ENCODE measurements at places on chromosomes 6 and 20.
A peak's percentile ranks its signal among the peaks of the same experiment; 100 is the strongest.

GRCh38 chr20:5741089-5741488, 9.1 kb upstream of the SHLD1 start:
- peak; percentile 24 for DNase-seq

DNA sequence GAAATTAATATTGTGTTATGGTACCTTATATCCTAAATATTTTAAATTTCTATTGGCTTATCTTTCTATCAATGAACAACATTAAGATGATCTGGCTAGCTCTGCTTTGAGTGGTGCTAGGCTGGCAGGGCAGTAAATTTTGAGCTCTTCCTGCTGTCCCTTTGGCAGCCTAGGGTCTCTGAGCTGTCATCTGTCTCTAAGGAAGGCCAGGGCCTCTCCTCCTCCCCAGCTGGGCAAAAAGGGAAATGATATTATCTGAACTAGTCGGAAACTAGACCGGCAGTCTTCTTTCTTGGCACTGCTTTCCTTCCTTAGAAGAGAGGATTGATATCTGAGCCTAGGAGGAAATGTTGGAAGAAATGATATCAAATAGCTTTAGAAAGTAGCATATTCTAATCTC, 176.7 kb upstream of the BTBD3 start:
- DNase-seq: no peak

GRCh38 chr20:48763216-48763914, 64.4 kb downstream of the PREX1 start:
- no peak for DNase-seq

- DNase-seq: no peak
Observed at GRCh38 chr20:24743641-24744040, 205.4 kb upstream of the CST7 start.

DNA sequence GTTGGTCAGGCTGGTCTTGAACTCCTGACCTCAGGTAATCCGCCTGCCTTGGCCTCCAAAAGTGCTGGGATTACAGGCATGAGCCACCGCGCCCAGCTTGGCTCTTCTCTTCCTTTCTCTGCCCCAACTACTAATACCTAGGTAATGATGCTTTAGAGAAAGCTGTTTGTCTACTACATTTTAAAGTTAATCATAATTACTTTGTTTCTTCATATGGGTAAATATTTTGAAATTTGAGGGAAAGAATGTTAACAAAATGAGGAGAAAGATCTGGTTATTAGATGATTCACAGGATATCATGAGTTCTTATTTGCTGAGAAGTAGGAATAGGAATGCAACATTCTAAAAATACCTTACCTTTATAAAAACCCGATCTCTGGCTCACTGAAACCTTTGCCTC, 18.4 kb upstream of the PTPRK start:
- no peak for DNase-seq

DNA sequence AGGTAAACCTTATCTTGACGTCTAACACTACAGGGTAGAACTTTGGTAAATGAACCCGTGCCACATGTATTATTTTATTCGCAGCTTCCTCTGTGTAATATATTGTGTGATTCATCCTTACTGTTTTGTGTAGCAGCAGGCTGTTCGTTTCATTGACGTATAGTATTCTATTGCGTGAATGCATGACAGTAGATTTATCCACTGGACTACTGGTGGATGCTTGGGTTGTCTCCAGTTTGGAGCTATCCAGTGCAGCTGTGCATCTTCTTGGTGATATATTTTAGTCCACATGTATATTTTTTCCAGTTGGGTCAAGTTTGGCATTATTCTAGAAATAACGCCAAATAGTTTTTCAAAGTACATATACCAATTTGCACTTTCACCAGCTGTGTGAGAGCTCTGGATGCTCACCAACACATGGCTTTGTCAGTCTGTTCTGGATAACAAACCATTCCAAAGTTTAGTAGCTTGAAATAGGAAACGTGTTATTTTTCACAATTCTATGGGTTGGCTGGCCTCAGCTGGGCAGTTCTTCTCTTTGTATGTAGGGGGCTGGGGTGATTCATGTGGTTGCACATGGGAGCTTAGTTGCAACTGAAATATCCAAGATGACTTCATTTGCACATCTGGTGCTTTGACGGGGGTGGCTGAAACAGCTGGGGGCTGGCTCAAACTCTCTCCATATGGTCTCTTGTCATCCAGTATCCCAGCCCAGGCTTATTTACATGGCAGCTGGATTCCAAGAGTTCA, 9.3 kb downstream of the ECT2L start:
- no peak for DNase-seq

- DNase-seq: peak; percentile 98
Observed at GRCh38 chr6:26216359-26216885, 129.2 kb downstream of the HFE start.

DNA sequence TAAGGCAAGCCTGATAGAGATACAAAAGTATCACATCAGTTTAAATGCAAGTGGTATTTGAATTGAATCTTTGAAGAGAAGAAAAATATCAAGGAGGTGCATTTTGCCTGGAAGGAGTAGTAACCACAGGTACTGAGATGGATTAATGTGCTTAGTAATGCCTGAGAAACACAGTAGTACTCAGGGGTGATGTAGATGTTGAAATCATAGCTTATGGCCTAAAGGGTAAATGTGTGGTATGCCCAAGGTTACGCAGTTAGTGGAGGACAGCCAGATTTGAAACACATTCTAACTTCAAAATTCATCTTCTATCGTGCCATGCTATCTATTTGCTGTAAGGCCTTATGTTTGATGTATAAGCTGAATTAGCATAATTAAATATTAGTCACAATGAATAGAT, 55.9 kb downstream of the STXBP5 start:
- DNase-seq: no peak

GRCh38 chr6:96683819-96684528, 121.0 kb downstream of the FHL5 start:
- no peak for DNase-seq

GRCh38 chr6:169589293-169589692, 112.5 kb downstream of the WDR27 start:
- DNase-seq: peak; percentile 52

- peak; percentile 51 for DNase-seq
Observed at GRCh38 chr20:22346716-22347115, 237.7 kb downstream of the FOXA2 start.

- peak; percentile 47 for DNase-seq
Observed at GRCh38 chr6:170151321-170151771, 139.5 kb downstream of the DLL1 start.

DNA sequence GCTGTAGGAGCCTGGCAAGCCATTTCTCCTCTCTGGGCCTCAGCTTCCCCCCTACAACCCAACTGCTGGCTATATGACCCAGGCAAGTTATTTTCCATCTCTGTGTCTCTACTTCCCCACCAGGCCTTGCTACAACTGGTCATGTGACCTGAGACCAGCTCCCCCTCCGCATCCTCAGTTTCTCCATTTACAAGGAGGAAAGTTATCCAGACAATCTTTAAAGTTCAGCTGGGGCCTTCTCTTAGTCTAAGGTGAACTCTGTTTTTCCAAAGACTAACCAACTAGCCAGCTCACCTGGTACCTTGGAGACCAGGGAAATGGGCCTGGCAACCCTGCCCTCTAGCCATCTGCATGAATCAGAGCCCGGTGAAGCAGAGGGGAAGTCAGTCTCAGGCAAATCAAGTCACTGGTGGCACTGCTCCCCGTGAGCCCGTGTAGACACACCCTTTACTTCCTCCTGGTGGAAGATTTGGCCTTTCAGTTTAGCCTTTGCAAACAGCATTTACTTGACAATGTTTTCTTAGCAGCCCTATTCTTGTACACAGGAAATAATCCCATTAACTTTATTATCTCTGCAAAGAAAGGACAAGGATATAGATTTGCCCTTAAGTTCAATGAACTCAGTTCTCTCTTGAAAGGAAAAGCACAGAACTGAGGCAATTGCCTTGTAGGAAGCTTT, 157.7 kb downstream of the VEGFA start:
- no peak for DNase-seq

DNA sequence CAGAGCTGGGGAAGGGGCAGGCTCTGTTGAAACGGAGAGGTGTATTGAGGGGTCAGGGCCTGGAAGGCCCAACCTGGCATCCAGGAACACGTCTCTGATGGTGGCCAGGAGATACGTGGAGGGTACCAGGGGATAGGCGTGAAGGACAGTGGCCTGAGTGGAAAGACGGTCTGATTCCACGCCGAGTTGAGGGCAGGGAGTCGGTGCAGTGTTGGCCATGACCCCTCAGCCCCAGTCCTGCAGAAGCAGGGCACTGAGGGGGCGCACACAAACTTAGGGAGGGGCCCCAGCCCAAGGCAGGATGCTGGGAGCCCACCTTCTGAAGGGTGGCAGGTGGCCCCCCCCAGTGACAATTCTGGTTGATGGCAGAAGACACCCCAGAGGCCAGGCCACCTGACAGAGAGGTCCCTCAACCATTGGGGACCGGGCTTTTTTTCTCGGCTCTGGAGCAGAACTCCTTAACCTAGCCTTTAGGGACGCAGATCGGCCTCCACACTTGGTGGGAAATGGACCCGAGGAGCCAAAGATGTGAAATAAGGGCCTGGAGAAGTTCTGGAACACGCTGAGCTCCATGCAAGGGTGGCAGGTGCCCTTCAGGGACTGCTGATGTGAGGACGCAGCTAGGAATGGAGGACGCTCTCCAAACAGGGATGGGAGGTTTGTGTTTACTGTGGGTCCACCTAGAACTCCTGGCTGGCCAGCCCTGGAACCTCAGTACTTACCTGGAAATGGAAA, 91.0 kb downstream of the TMEM242 start:
- no peak for DNase-seq

DNA sequence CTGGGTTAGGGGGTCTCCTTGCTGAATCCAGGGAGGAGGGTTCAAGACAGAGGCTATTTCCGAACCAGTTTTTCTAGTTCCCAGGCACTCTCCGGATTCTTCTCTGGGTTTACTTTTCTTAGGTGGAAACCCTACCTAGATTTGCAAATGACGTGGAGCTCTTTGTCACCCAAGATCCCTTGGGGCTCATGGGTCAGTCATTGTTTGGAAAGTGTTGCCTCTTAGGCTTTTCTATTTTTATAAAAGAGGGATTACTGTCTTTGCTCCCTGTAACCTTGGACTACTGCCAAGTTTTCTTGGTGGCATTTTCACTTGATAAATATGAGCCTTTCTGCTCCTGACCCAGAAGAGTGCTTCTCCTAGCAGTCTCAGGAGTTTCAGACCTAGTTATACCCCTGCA, 33.6 kb downstream of the FAM209B start:
- DNase-seq: peak; percentile 40

GRCh38 chr20:61575151-61575937, 323.3 kb downstream of the CDH4 start:
- DNase-seq: no peak

DNA sequence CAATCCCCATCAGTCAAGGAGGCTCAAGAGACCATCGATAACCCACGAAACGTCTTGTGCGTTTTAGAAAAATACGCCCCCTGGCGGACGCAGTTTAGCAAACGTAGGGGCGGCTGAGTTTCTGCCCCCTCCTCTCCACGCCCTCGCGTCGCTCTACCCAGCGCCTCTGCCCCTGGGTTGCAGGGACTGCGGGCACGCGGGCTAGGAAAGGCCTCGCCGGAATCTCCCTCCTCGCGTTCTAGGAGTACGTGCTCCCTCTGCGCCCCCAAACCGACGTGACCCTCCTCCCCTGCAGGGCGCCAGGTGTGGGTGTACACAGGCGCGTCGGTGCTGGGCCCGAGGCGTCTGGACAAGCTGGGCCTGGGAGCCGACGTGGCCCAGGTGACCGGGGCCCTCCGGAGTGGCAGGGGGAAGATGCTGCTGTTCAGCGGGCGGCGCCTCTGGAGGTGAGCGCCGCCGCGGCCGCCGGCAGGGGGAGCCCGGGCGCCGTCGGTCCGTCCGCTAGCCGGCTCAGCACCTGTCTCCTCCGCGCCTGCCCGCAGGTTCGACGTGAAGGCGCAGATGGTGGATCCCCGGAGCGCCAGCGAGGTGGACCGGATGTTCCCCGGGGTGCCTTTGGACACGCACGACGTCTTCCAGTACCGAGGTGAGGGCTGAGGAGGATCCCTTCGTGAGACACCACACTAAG, 5.3 kb downstream of the MMP9 start:
- DNase-seq: peak; percentile 91

GRCh38 chr6:81689580-81689979, 62.9 kb downstream of the TENT5A start:
- DNase-seq: no peak

DNA sequence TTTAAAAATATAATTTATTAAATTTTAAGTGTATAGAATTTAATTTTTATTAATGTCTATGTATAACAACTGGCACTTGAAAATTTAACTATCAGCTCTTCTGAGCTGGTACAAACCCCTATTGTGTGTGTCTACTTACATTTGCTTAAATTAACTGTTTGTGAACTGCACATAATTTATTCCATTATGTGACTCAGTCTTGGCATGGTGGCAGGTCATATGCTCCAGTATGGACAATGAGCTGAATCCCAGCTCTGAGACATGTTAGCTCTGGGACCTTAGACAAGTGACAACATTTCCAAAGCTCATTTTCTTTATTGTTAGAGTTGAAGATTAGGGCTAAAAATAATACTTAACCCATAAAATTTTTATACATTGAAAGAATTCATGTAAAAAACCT, 526.1 kb upstream of the MARCKS start:
- no peak for DNase-seq

DNA sequence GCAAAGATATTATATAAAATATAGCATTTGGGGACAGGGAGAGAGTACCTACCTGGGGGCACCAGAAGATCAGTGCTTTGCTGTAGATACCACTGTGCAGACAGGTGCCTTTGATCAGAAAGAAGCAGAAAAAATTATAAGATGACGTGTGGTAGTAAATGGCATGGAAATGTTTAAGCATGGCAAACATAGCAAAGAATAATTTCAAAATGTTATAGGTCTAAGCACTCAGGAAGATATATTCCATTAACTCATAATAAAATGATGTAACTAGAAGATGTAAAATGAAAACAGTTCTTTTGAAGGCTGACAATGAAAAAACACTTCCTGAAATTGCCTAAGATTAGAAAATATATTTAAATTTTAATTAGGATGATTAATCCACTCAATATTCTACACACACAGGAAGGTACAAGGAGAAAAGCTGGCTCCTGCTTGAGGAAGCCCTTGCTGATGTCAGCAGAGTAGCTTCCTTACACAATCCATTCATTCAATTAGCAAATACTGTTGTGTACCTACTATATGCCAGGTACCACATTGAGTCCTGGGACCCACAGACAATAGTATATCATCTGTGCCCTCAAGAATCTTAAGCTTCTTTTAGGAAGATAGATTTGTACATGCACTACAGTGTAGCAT, 290.2 kb upstream of the CNR1 start:
- no peak for DNase-seq

Data from DMS53 (cell line).